ENCODE measurements at places on chromosomes 13 and 19.
A peak's percentile ranks its signal among the peaks of the same experiment; 100 is the strongest.

DNA sequence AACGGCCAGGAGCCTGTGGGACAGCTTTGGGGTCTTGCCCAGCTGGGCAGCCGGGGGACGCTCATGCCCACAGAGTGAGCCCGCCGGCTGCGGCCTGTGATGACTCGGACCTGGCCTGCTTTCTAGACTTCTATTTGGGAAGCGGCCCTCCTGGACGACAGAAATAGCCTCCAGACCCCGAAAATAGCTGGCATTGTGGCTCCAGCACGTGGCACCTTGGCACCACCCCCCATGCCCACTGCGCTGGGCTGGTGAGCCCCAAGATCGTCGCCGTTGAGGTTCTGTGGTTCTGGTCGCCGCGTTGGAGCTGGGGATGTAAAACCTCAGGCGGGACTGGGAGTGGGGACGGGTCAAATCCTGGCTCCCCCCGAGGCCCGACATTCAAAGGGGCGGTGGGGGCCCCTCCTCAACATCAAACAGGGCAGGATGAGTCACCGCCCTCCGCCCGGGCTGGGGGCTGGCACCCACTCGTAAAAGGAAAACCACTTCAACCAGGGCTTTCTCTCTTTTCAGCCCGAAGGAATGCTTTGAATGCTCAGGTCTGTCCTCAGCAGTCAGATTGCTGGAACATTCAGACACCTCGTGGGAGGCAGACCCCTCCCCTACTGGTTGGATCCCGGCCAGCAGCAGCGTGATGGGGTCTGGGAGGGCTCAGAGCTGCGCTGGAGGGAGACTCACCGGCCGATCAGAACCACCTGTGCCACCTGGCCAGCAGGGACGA, 42.1 kb downstream of the GADD45B start:
- DNase-seq, result no peak

DNA sequence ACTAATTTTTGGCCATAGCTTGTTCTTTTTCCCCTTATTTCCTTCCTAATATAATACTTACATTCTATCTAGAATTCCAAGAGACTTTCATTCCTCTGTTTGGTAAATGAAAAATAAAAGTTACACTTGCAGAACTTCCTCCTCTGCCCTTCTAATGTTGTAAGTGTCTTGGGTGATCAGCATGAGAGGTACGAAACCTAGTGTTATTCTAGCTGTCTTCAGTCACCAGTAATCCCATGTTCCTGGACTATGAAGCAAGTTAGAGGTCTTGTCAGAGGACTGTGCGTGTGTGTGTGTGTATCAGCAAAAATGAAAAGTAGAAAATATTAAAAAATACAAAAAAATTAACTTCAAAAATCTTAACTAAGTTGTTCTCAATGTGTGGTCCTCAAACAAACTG, 307.0 kb downstream of the SPRY2 start:
- no peak for DNase-seq

DNA sequence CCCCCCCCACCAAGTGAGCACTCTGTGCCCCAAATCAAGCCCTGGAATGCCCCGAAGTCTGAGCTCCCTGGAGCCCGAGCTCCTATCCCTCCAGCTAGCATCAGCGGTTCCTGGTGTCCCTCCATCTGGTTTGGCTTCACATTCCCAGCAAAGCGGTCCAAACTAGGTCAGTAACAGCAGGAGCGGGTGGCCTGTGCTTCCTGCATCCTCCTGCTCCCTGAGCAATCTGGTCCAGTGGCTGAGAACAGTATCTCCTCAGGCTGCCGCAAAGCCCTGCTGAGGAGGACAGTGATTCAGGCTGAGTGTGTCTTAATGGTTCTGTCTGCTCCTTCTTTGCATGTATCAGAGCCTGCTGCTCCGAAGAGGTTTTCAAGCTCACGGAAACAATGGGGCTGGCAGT, 25.9 kb downstream of the RASL11A start:
- DNase-seq, result no peak

DNA sequence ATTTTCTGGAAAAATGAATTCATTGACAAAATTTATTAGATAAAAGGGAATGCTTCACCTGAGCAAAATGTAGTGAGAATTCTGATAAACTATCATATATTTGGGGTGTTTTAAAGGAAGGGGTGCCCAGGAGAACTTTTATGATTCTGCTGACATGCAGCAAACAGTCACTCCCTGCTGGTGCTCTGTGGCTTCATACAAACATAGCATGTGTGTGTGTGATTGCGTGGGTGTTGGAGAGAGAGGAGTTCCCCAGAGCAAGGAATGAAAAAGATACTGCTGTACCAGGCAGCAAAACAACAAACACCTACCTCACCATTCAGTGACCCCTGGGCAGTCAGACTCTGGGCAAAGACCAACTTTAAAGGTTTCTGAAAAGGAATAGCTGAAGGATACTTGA, 546.7 kb downstream of the RFC3 start:
- no peak for DNase-seq

GRCh38 chr19:16587833-16588823, 15.9 kb upstream of the SLC35E1 start:
- peak; percentile 35 for DNase-seq

- no peak for DNase-seq
These were observed 6.7 kb upstream of the TTYH1 start for GRCh38 chr19:54408456-54409026.

DNA sequence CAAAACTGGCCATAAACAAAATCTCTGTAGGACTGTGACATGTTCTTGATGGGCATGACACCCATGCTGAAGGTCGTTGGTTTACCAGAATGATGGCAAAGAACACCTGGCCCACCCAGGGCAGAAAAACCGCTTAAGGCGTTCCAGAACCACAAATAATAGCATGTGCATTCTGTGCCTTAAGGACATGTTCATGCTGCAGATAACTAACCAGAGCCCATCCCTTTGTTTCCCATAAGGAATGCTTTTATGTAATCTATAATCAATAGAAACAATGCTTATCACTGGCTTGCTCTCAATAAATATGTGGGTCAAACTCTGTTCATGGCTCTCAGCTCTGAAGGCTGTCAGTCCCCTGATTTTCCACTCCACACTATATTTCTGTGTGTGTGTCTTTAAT, 11.2 kb upstream of the ZNF578 start:
- no peak for DNase-seq

DNA sequence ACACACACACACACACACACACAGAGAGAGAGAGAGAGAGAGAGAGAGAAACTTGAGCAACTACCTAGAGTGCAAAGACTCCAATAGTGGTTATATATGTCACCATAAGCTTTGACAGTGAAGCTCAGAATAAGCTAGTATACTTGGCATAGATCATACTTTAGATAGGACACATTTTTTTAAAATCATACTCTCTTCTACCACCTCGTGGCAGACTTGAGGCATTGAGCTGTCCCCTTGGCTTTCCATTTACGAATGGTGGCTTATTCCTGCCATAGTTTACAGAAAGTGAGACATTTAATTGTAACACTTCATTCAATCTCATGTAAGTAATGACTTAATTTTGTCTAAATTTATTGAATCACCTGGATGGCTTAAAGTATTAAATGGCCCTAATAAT, 108.2 kb downstream of the EDNRB start:
- peak; percentile 80 for DNase-seq

- no peak for DNase-seq
These were observed 2.0 kb upstream of the KLF12 start for GRCh38 chr13:74136084-74136658.

- DNase-seq, result no peak
These were observed 99.4 kb upstream of the ZNF507 start for GRCh38 chr19:32246006-32246405.
